ENCODE measurements at places on chromosomes 4 and X.

- DNase-seq = peak; percentile 23
Observed at GRCh38 chr4:108681321-108681809, 31.0 kb downstream of the OSTC start.

- no peak for DNase-seq
Observed at GRCh38 chr4:89301003-89301402, 6.6 kb downstream of the GPRIN3 start.

GRCh38 chr4:108135549-108136209 lies 33.1 kb downstream of the LEF1 start:
- no peak for DNase-seq

DNA sequence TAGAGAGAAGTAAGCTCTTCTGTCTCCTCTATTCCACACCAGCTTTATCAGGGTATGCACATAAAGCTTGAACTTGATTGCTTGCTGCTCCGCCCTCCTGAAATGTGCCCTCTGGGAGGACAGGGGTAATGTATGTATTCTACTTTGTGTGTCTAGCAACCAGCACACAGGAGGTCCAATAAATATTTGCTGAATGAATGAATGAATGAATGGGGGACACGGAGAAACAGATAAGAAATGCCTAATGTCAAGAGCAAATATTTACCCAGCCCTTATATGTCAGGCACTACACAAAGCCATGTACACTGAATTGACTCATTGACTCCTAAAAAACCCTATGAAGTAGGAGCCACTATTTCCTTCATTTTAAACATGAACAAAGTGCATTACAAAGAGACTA lies 2.3 kb upstream of the MSL3 start:
- no peak for DNase-seq

DNA sequence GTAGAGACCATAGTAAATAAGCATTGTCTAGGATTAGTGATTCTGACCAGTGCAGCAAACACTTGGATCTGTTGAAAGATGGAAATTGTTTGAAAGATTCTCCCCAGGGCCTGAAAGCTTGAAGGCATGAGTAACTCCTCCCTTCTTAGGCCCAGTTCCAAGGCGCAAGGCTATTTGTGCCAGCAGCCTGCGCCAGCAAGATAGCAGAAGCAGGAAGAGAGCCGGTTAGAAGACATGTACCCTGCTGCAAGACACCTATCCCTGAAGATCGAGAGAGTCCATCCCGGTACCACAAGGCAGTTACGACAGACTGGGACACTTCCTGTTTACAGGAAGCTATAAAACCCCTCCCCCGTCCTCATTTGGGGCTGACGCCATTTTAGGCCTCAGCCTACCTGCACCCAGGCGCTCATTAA lies 72.4 kb upstream of the JADE1 start:
- DNase-seq = no peak

DNA sequence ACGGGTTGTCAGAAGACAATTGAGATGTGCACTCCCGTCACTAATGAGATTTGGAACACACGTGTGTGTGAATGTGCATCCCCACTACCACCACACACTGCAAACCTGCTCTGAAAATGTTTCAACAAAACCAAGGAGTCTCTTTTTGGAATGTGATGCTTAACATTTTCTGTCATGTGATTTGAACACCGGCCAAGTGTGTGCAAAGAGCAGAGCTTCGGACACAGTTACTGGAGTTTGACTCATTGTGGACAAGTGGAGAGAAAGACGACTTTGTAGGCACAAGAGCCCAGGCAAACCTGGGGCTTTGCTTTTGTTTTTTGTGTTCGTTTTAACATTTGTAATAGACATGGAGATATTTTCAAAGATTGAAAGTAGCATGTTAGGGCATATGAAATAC lies 49.2 kb downstream of the CCKAR start:
- peak; percentile 39 for DNase-seq

- DNase-seq = no peak
Observed at GRCh38 chr4:83599183-83599582, 63.3 kb downstream of the GPAT3 start.

DNA sequence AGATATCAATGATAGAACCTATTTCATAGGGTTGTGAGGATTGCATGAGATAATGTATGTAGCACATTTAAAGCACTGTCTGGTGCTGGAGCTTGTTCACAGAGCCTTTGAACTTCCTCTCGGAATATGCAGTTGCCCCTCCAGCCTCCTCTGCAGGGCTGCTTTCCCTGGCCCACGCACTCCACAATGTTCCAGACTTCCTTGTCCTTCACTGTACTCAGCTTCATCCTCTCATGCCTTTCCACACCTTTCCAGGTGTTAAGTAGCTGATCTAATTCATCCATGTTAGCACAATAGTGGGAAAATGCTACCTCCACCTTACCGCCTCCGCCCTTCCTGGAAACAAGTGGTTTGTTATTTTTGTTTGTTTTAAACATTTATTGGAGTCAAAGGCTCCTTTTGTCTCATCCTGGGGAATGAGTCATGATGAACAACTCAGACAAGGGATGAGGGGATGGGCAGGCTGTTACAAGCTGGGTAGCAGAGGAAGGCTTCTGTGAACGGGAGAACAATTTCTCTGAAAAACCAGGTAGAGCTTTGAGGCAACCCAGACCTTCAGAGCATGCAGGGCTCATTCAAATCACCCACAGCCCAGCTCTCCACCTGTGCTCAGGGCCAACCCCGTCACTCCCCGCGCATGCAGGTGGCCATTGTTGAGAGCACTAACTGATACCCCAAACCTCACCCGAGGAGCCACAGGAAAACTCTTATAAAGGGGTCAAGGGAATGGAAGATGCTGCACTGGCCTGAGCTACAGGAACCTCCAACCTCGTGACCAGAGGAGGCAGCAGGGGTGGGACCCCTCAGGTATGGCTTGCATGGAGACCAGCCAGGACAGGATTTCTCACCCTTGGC lies 84.9 kb upstream of the TBL1X start:
- peak; percentile 60 for DNase-seq

- no peak for DNase-seq
Observed at GRCh38 chr4:152243896-152244595, 291.8 kb downstream of the FBXW7 start.

- no peak for DNase-seq
Observed at GRCh38 chrX:154542723-154543424, 3.8 kb downstream of the G6PD start.

DNA sequence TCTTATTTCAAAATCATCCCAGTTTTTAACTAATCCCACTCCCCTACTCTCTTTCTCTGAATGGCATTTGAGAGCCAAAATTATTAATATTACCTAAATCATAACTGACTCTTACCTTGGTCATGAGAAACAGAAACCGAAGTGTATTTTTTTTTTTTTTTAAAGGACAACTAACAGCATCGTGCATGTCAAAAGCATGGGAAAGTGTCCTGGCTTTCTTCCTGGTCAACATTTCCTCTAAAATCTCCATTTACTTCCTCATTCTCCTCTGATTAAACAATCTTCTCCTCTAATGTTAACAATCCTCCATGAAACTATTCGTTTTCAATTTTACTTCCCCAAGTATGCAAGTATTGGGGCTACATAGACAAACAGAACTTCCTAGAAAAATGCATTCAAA lies 2.1 kb upstream of the STS start:
- no peak for DNase-seq

GRCh38 chrX:8310409-8310808 lies 139.3 kb upstream of the VCX2 start:
- no peak for DNase-seq

GRCh38 chr4:169818063-169818679 lies 60.4 kb upstream of the HPF1 start:
- no peak for DNase-seq

DNA sequence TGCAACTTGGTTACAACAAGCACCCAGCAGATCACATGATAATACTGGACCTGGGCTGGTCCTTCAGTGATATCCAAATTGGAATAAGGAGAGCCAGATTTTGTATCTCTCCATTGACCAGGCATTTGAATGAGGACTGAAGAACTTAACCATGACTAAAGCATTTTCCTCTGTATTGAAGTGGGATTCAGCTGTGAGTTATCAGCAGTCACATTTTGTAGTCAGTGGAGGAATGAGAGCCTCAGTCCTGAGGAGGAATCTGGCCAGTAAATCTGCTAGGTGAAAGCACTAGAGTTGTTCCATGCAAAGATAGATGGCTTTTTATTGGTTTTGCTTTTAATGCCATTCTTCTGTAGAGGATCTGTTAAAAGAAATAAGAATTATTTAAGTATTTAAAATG lies 1506.0 kb downstream of the PCDH7 start:
- no peak for DNase-seq

DNA sequence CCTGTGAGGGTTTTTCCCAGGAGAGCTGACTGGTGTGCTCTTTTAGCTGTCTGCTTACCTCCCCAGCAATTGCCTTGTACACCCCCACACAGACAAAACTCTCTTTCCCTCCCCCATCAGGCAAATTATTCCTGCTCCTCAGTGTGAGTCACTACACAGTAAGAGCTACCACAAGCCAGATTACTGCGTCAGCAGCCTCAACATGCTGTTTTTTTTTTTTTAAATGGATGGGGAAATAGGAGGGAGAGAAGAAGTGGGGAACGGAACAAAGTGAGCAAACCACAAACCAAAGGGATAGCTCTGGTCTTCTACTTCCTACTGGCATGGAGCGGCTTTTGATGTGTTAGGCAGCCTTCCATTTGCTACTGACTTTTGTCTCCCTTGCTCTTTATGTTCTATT lies 107.5 kb upstream of the ACSL4 start:
- DNase-seq = peak; percentile 73

- no peak for DNase-seq
Observed at GRCh38 chrX:15207994-15208393, 61.9 kb downstream of the ASB9 start.

DNA sequence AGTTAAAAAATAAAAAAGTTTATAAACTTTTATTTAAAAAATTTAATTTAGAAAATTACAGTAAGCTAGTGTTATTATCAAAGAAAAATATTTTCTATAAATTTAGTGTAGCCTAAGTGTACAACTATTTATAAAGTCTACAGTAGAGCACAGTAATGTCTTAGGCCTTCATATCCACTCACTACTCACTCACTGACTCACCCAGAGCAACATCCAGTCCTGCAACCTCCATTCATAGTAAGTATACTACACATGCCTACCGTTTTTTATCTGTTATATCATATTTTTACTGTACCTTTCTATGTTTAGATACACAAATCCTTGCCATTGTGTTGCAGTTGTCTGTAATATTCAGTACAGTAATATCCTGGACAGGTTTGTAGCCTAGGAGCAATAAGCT lies 129.0 kb upstream of the FAM47B start:
- no peak for DNase-seq

- no peak for DNase-seq
Observed at GRCh38 chrX:23911126-23911835, 3.5 kb downstream of the CXorf58 start.

- no peak for DNase-seq
Observed at GRCh38 chr4:91116861-91117260, 989.7 kb downstream of the CCSER1 start.

DNA sequence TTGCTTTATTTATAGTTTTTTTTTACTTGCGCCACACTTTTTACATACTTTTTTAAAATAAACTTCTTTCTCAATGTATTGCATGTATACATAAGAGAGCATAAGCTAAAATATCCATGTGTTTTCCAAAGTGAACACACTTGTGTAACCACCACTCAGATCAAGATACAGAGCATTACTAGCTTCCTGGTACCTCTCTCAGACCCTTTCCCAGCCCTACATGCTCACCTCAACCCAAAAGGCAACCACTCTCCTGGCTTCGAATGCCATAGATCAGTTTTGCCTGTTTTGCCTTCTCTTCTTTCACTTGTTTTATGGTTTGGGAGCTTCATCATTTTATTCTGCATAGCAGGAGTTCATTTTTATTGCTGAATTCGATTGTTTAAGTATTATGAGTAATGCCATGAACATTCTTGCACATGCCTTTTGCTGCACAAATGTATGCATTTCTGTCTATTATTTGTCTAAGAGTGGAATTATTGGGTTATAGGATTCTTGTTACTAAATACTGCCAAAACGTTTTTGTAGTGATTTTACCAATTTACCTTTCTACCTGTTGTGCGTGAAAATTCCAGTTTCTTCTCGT lies 45.9 kb upstream of the NUDT6 start:
- no peak for DNase-seq

DNA sequence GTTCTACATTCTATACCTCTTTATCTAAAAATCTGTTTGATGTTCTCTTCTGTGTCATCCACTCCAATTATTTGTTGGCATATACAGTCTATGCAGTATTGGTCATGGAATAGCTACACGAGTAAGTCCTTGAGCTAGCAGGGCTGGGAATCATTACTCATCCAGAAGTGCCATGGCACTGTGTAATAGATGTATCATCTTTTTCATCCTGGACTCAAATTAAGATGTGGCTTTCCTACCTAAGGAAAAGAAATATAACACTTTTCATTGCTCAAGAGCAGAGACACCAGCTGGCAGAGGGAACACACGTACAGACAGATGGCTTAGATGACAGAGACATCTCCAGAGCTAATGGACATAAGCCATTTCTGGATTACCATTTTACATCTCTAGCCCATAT lies 159.8 kb downstream of the FAM13A start:
- DNase-seq = no peak

- DNase-seq = no peak
Observed at GRCh38 chrX:108945883-108946523, 209.6 kb upstream of the IRS4 start.

- DNase-seq = no peak
Observed at GRCh38 chr4:69649629-69650028, 3.4 kb downstream of the UGT2A1 start.

DNA sequence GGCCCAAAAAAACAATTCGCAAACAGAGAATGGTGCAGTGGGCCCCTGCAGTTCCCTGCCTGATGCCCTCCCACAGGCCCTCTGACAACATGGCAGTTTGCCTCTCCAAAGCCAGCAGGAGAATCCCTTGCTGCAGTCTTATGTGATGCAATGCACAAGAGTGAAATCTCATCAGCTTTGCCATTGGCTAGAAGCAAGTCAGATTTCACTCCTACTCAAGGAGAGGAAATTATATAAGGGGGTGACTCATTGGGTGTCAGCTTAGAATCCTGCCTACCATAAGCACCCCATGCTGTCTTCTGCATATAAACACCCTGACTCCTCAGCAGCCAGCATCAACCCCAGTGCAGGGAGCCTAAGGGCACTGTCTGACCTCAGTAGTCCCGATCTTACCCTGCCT lies 157.3 kb upstream of the LDB2 start:
- DNase-seq = peak; percentile 67

DNA sequence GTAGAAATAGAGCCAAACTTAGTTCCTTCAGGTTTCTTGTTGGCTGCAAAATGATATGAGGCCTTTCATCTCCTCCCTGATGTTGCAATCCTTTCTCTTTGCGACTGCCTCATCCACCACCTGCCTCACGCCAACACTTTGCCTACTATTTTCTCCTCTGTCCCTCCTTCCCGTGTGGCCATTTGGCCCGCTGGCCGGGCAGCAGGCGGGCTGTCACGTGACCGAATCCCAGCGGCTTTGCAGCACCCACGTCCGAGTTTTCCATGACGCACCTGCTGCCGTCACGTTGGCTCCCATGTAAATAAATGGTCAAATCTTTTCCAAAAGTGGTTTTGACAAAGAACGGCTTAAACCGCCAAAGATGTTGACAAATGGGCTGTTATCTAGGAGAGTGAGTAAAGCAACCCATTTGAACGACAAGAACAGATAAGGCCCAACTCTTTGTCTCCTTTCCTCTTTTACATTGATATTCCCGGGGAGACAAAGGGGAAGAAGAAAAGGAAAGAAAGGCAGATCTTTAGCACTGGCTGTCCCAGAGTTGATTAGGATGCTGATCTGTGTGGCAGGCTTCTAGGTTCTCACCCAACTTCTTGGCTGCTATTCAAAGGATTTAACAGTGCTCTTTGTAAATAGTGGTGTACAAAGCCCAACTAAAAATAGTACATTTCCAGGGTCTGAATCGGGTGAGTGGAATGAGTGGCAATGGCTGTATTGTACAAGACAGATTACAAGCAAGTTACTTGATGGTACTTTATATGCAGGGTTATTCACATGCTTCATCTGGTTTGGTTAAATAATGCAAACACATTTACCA lies 174.2 kb upstream of the JADE1 start:
- no peak for DNase-seq
